ENCODE measurements at places on chromosomes 6 and 20. TPM values are rescaled to one million over a fixed set of nuclear protein-coding genes. Genes with fewer than 3 reads are reported as not detected.

Gene PRPH2
- total RNA-seq = 2.5 TPM

Gene DEFB124
- not detected for total RNA-seq

Gene BEND3
- total RNA-seq = 1.4 TPM

Gene DSE
- 43.0 TPM for total RNA-seq

Gene FOXQ1
- 0.39 TPM for total RNA-seq

Gene NR2E1
- not detected for total RNA-seq

Gene HSPA1L
- total RNA-seq = 0.78 TPM

Gene ENPP3
- total RNA-seq = under 0.01 TPM

Gene FGD2
- not detected for total RNA-seq

Gene NKAIN4
- total RNA-seq = 3.7 TPM

Gene CD93
- total RNA-seq = 8.6 TPM

Gene SFTA2
- not detected for total RNA-seq

Gene COL9A1
- not detected for total RNA-seq

Gene FABP7
- total RNA-seq = 0.16 TPM

Gene ABHD16B
- not detected for total RNA-seq

Gene ABHD12
- total RNA-seq = 39.8 TPM

Gene FAM184A
- 0.26 TPM for total RNA-seq

Gene LINC00237
- not detected for total RNA-seq

Gene RAET1G
- total RNA-seq = 0.13 TPM

Gene SAMHD1
- 25.1 TPM for total RNA-seq

Gene IL22RA2
- not detected for total RNA-seq

Gene AHCY
- total RNA-seq = 194 TPM

Gene GJA10
- not detected for total RNA-seq

Gene OTOR
- not detected for total RNA-seq

Gene PNPLA1
- total RNA-seq = not detected

Gene HLA-DQB1
- total RNA-seq = 0.32 TPM

Gene SAMD5
- total RNA-seq = 0.65 TPM

Gene TEAD3
- total RNA-seq = 33.4 TPM

Gene C20orf144
- total RNA-seq = 0.08 TPM

Gene KIAA0408
- 1.6 TPM for total RNA-seq

Gene OR2B3
- not detected for total RNA-seq

Gene PIGT
- 107 TPM for total RNA-seq

Gene TMEM30A
- 128 TPM for total RNA-seq

Gene SEL1L2
- total RNA-seq = not detected

Gene RFX6
- total RNA-seq = not detected

All from epithelial cell of alveolus of lung (primary cell).